ENCODE measurements at places on chromosomes 7 and 10. TPM values are rescaled to one million over a fixed set of nuclear protein-coding genes. Genes with fewer than 3 reads are reported as not detected.

- no peak for DNase-seq
- H3K4me1 ChIP-seq: no peaks in the 10 kb centered on the region
- H3K27me3 ChIP-seq: no peaks in the 10 kb centered on the region
- no peak overlapping the region for H3K27ac ChIP-seq
Measured at GRCh38 chr7:83366629-83367028, 203.9 kb upstream of the PCLO start.

DNA sequence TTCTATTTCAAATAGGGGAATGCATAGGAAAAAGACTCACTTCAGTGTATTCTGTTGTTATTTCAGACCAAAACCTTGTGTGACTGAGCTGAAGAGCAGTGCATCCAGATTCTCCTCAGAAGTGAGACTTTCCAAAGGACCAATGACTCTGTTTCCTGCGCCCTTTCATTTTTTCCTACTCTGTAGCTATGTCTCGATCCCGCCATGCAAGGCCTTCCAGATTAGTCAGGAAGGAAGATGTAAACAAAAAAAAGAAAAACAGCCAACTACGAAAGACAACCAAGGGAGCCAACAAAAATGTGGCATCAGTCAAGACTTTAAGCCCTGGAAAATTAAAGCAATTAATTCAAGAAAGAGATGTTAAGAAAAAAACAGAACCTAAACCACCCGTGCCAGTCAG, 12.0 kb downstream of the TET1 start:
- H3K36me3 ChIP-seq: peaks cover 3% of the 10 kb centered on the region
- no peak overlapping the region for H3K4me3 ChIP-seq
- DNase-seq: no peak
- peaks cover 7% of the 10 kb centered on the region for H3K4me1 ChIP-seq
- no peaks in the 10 kb centered on the region for H3K27me3 ChIP-seq

GRCh38 chr7:132377015-132377414, 199.3 kb downstream of the PLXNA4 start:
- H3K27me3 ChIP-seq: no peaks in the 10 kb centered on the region
- no peaks in the 10 kb centered on the region for H3K36me3 ChIP-seq
- no peaks in the 10 kb centered on the region for H3K4me1 ChIP-seq
- no peak overlapping the region for H3K27ac ChIP-seq

DNA sequence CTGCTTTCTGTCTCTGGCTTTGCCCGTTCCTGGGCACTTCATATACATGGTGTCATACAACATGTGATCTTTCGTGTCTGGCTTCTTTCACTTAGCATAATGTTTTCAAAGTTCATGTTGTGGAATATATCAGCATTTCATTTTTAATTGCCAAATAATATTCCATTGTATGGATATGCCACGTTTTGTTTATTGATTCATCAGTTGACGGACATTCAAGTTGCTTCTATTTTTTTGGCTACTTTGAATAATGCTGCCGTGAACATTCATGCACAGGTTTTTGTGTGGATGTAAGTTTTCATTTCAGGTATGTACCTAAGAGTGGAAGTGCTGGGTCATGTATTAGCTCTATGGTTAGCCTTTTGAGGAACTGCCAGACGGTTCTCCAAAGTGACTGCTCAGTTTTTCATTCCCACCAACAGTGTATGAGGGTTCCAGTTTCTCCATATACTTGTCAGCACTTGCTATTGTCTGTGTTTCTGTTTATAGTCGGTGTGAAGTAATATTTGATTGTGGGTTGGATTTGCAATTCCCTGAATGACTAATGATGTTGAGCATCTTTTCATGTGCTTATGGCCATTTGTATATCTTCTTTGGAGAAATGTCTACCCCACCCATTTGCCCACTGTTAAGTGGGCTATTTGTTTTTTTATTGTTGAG, 401.4 kb upstream of the GALNT17 start:
- DNase-seq: no peak
- H3K27ac ChIP-seq: no peak overlapping the region
- H3K4me3 ChIP-seq: no peak overlapping the region

DNA sequence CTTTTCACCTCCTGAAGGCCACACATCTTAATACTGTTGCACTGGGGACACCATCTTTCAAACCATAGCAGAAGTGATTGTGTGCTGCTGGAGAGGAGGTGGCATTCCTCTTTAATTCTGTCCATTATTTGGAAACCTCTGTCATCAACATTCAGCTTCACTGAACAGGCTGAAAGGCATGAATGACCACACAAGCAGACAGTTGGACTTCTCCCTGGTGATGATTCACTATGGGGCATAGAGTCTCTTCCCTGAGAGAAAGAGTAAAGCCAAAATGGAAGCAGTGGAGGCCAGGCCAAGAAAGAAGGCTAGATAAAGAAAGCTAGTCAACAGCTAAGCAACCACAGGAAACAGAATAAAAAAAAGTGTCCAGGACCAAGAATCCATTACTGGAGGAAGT, 113.1 kb upstream of the VSTM2A start:
- no peaks in the 10 kb centered on the region for H3K36me3 ChIP-seq
- H3K27me3 ChIP-seq: no peaks in the 10 kb centered on the region
- H3K4me1 ChIP-seq: no peaks in the 10 kb centered on the region
- H3K4me3 ChIP-seq: no peak overlapping the region
- H3K27ac ChIP-seq: no peak overlapping the region
- no peak for DNase-seq

DNA sequence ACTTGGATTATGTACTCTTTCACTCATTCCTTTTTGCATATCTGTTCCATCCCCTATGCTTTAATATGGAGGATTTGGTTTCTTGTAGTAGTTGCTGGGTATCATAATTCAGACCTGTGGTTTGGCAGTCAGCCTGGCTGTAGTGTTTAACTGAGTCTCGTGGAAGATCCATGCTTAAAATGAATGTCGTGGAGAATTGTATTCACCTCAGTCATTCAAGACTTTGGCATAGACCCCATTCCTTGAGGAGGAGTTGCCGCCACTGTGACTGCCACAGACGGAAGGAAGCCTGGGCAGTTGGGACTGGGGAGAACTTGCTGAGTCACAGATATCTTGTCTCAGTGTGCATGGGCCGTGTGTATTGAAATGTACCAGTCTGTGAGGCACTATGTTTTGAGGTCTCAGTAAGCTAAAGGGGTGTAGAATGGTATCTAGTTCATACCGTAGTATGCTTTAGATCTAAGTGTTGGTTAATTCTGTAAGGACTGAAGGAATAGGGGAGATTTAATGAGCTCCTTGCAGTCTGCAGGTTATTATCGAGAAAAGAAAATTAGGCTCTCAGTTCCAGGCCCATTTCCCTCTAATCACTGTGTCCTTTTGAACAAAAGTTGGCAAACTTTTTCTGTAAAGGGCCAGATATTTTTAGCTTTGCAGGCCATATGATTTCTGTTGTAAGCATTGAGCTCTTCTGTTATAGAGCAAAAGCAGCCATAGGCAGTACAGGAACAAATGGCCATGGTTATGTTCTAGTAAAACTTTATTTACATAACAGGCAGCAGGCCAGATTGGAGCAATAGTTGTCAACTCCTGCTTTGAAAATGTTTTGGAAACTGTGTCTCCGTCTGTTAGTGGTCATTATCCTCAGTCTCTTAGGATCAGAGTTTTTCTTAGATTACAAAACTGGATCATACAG, 76.8 kb downstream of the TPST1 start:
- peak overlapping the region; percentile 72 for H3K27ac ChIP-seq
- H3K36me3 ChIP-seq: no peaks in the 10 kb centered on the region
- H3K4me3 ChIP-seq: no peak overlapping the region
- H3K4me1 ChIP-seq: peaks cover 30% of the 10 kb centered on the region

The EIF5AL1 gene
- total RNA-seq: not detected

The TEX47 gene
- 0.40 TPM for total RNA-seq

The RTKN2 gene
- 1.2 TPM for total RNA-seq

The MYH16 gene
- not detected for total RNA-seq

The HGF gene
- total RNA-seq: 10.2 TPM

The MBL2 gene
- total RNA-seq: not detected

All from thyroid gland (tissue), 4 donors.